HCT116 (cell line): ENCODE measurements at places on chromosomes 2 and 18. TPM values are rescaled to one million over a fixed set of nuclear protein-coding genes. Genes with fewer than 3 reads are reported as not detected.

DNA sequence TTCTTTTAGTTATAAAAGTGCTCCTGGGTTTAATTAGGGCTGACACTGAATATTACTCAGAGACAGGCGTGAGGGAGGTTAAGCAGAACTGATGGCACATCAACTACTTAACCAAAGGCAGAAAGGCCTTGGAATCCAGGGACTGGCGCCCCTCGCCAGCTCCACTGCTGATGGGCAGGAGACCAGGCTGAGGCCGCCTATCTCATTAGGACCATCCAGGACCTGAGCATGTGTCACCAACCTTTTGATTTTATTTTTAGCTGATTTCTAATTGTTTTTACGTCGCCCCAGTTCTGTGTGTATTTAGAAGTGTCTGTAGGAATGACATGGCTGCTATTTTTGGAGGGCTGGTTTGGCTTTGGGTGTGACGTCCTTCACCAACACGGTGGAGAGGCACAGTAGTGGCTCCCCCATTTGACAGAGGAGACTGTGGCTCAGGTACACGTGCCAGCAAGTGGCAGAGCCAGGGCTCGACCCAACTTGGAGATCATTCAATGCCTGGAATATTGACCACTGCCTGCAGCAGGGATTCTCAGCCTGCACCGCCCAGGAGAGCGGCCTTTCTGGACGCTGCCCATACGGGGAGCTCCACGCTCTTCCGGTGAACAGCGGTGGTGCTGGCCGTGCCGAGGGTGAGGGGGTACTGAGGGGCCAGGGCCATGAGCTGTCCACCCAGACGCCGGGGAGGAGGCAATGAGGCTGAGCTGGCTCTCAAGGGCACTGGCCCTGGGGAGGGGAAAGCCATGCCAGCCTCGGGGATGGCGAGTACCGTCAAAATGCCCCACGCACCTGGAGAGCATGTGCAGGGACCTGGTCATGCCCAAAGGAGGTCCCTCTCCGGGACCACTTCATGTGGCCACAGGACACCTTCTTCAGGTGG is 205.7 kb downstream of the ASB1 start:
- no peaks in the 10 kb centered on the region for H3K36me3 ChIP-seq
- no peak for DNase-seq
- H3K4me3 ChIP-seq: no peak overlapping the region

GRCh38 chr2:144325086-144325485 is 194.8 kb downstream of the ZEB2 start:
- no peaks in the 10 kb centered on the region for H3K36me3 ChIP-seq
- H3K27ac ChIP-seq: no peak overlapping the region
- no peak overlapping the region for H3K4me3 ChIP-seq
- no peaks in the 10 kb centered on the region for H3K27me3 ChIP-seq
- DNase-seq: no peak

DNA sequence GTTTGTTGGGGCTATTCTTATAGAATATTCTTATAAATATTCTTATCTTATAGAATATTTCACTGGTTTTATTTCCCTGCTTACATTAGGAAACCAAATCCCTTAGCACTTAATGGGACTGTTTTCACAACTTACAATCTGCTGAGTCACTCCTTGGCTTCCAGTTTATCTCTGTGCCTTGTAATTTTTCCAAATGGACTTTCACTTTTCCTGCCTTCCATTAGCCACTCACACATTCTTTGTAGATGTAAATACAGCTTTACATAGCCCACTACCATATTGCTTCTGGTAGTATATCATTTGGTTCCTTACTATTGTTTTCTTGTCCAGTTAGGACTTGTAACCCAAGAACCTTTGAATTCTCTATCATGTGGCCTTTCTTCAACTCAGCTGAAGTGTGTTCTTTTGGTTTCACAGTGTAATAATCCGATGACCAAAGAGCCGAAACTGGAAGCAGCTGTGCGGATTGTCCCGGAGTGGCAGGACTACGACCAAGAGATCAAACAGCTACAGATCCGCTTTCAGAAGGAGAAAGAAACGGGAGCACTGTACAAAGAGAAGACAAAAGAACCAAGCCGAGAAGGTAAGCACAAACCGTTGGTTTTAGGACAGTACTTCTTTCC is 96.1 kb downstream of the UGGT1 start:
- DNase-seq: no peak
- peaks cover 29% of the 10 kb centered on the region for H3K36me3 ChIP-seq
- peak overlapping the region; percentile 10; the same call in 1 of the 2 replicates for H3K27ac ChIP-seq
- H3K4me1 ChIP-seq: no peaks in the 10 kb centered on the region

GRCh38 chr2:241750076-241750840 is 15.8 kb downstream of the D2HGDH start:
- DNase-seq: no peak
- no peaks in the 10 kb centered on the region for H3K27me3 ChIP-seq
- H3K4me1 ChIP-seq: no peaks in the 10 kb centered on the region
- H3K27ac ChIP-seq: no peak overlapping the region

- H3K4me3 ChIP-seq: no peak overlapping the region
- peaks cover 31% of the 10 kb centered on the region for H3K4me1 ChIP-seq
- no peak for DNase-seq
- no peaks in the 10 kb centered on the region for H3K27me3 ChIP-seq
Observed at GRCh38 chr2:209472871-209473270, 49.0 kb downstream of the MAP2 start.

- DNase-seq: no peak
- H3K27me3 ChIP-seq: peaks cover 12% of the 10 kb centered on the region
- no peak overlapping the region for H3K27ac ChIP-seq
Observed at GRCh38 chr18:25072205-25072604, 279.8 kb downstream of the ZNF521 start.

Gene UGT1A4
- total RNA-seq: 0.12 TPM

Gene RBM44
- total RNA-seq: 0.54 TPM

Gene SCYGR6
- not detected for total RNA-seq

Gene HDLBP
- total RNA-seq: 462 TPM

Gene SLC9A2
- 1.4 TPM for total RNA-seq
